H9 (cell line): ENCODE measurements at places on chromosomes 1 and 21. TPM values are rescaled to one million over a fixed set of nuclear protein-coding genes. Genes with fewer than 3 reads are reported as not detected.

NBPF10 gene
- total RNA-seq: 0.35 and 0.50 TPM in 2 replicates

MYOM3 gene
- 0.07 and 0.11 TPM in 2 replicates for total RNA-seq

KDM1A gene
- 197 and 204 TPM in 2 replicates for total RNA-seq

CA6 gene
- total RNA-seq: not detected in 2 replicates

SPRR1A gene
- not detected in 2 replicates for total RNA-seq

CD5L gene
- not detected in 2 replicates for total RNA-seq

FAM78B gene
- 1.6 and 2.3 TPM in 2 replicates for total RNA-seq

TTLL7 gene
- total RNA-seq: 3.4 and 6.6 TPM in 2 replicates

TDRD5 gene
- total RNA-seq: 0.33 and 0.64 TPM in 2 replicates

POFUT2 gene
- total RNA-seq: 32.1 and 34.8 TPM in 2 replicates

REN gene
- not detected in 2 replicates for total RNA-seq
